ENCODE measurements at places on chromosomes 3 and 15. TPM values are rescaled to one million over a fixed set of nuclear protein-coding genes. Genes with fewer than 3 reads are reported as not detected.

GP5 gene
- 0.83 TPM for total RNA-seq

STRC gene
- total RNA-seq = 0.72 TPM

EHD4 gene
- total RNA-seq = 22.6 TPM

GHSR gene
- not detected for total RNA-seq

NECTIN3 gene
- total RNA-seq = 4.3 TPM

GRCh38 chr3:63877737-63878393 lies 14.2 kb downstream of the ATXN7 start:
- DNase-seq = no peak

GRCh38 chr15:77430213-77430612 lies 9.5 kb downstream of the HMG20A start:
- DNase-seq = no peak

DNA sequence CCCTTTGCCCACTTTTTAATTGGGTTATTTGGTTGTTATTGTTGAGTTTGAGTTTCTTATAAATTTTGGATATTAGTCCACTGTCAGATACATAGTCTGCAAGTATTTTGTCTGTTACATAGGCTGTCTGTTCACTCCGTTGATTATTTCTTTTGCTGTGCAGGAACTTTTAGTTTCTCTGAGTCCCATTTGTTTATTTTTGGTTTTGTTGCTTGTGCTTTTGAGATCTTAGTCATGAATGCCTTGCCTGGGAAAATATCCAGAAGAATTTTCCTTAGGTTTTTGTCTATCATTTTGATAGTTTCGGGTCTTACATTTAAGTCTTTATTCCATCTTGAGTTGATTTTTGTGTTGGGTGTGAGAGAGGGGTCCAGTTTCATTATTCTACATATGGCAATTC lies 254.5 kb downstream of the NLGN1 start:
- no peak for DNase-seq

- DNase-seq = no peak
These were observed 514.1 kb upstream of the ADAMTS9 start for GRCh38 chr3:65201926-65202325.

DNA sequence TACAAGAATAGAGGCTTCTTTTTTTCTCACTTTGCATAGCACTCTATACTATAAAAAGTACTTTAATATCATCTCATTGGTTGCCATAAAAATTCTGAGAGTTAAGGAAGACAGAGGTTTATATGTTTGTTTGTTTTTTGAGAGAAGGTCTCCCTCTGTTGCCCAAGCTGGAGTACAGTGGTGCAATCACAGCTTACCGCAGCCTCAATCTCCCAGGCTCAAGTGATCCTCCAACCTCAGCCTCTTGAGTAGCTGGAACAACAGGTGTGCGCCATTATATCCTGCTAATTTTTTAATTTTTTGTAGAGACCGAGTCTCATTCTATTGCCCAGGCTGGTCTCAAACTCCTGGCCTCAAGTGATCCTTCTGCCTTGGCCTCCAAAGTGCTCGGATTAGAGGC lies 250.2 kb downstream of the LPP start:
- no peak for DNase-seq

DNA sequence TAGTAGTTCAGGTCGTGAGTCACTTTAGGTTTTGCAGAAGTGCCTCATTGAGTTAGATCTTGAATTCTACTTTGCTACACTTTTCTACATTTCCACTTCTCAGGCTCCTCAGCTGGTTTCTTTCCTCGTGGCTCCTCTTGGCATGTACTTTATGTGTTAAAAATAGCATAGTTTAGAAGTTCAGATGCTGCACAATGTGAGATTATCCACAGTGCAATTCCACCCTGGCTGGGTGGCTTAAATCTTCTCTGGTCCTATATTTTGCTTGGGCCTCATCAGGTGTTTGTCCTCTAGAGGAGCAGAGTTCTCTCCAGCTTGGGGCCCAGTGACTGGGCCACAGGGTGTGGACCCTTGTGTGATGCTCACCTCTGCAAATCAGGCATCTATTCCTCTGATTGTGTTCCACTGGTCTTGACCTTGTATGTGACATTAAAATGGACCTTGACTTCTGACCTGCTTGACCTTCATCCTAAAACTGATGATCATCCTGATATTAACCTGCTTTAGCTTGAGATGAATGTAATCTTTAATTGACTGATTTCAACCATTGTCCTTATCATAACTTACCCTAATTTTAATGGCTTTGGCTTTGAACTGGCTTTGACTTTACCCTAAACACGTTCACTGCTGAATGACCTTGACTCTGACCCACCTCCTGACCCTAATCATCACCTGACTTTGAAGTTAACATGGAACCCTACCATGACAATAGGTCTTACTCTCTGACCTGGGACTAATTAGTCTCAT lies 63.9 kb upstream of the ACAD9 start:
- no peak for DNase-seq

DNA sequence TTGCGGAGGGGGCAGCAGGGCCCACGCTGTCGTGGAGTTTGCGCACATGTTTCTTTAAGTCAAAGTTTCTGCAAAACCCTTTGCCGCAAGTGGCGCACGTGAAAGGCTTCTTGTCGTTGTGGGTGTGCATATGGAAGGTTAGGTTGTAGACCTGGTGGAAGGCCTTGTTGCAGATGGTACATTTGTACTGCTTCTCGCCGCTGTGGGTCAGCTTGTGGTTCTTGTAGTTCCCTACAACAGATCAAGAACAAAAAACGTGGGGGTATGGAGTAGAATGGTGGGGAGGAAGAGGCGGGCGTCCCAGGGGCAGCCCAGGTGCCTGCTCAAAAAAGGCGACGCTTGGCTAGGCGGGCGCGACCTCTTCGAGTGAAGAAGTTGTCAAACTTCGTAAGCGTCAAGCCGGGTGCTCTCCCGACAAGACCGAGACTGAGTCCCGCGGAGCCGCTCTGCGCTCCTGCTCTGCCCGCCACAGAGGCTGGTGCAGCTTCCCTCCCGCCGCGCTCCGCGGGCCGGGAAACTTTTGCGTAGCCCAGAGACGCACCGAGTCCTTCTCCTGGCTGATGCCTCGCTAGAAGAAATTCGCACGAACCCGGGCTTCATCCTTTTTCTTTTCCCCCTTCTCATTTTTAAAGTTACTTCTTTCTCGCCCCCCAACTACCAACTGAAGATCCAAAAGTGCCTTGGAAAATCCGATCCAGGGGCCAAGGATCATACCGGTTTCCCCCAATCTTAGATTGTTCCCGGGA lies 3.1 kb downstream of the FEZF2 start:
- no peak for DNase-seq

All from activated CD8-positive, alpha-beta T cell treated with anti-CD3 and anti-CD28 coated beads for 36 hours (primary cell).